ENCODE measurements at places on chromosomes 4 and X.

GRCh38 chr4:108107729-108108382 is 60.9 kb downstream of the LEF1 start:
- no peak for DNase-seq

DNA sequence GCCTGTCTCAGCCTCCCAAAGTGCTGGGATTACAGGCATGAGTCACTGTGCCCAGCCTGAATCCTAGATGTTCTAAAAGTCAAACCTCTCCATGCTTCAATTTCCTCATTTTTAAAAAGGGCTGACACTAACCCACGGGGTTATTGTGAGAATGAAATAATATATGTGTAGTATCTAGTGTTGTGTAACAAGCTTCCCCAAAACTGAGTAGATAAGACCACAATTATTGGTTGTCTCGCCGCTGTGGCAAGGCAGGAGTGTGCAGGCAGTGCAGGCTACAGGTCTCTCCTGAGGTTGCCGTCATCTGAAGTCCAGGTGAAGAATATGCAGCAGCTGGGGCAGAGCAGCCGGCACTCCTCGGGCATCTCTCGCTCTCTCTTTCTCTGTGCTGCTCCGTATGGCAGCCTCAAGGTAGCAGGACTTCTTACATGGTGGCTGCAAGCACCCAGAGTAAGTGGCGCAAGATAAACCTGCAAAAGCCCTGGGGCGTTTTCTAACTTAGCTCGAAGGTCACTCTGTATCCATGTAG is 30.9 kb downstream of the RAB33B start:
- no peak for DNase-seq

DNA sequence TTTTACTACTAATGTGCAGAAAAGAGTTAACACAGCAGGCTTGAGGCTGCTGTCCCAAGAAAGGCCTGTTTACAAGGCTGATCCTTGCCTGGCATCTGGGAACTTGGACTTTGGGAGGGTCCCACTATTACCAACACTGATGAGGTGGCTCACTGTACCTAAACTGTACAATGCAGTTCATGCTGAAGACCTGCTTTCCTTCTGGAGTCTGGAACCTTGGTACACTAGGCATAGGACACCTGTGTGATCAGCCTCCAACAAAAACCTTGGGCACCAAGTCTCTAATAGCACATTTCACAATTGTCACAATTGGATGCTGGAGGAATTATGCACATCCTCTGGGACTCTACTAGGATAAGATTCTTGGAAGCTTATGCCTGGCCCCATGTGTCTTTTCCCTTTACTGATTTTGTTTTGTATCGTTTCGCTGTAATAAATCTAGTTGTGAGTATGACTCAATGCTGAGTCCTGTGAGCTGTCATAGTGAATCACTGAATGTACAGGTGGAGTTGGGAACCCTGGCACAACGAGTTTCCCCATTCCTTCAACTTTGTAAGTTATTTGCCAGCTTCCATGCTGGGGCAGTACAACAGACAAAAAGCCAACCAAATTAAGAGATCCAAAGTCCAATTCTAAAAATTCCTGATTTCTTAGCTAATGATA is 45.9 kb downstream of the TEC start:
- no peak for DNase-seq

DNA sequence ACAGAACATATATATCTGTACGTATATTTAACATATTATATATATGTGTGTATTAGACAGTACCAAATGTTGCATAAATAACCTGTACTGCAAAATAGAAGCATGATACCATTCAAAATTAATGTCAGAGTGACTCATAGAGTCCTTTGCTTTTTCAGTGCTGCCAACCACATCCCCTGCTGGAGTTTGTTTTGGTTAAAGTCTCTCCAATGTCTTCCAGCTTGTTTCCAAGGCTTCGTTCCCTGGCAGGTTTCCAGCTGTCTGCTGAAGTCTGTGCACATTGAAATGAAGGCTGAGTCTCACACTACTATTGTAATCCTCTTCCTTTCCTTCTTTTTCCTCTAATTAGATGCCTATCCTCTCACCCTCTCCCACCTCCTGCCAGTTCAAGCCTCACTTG is 14.9 kb downstream of the NRK start:
- DNase-seq = no peak

DNA sequence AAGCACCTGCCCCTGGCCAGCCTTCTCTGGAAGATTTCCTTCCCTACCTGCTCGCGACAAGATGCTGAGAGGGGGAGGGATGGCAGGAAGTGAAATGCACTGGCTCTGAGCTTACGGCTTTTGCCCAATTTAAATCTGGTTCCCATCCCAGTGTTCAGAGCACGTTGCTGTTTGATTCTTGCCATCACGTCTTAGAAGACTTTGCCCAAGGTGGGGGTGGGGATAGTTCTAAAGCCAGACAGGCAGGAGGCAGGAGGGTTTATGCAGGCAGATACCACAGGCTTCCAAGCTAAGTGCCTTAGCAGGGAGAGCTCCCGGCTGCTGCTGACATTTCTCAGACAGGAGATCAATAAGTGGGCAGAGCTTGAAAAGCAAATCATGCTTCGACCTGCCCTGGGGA is 393.9 kb downstream of the MID1IP1 start:
- no peak for DNase-seq

DNA sequence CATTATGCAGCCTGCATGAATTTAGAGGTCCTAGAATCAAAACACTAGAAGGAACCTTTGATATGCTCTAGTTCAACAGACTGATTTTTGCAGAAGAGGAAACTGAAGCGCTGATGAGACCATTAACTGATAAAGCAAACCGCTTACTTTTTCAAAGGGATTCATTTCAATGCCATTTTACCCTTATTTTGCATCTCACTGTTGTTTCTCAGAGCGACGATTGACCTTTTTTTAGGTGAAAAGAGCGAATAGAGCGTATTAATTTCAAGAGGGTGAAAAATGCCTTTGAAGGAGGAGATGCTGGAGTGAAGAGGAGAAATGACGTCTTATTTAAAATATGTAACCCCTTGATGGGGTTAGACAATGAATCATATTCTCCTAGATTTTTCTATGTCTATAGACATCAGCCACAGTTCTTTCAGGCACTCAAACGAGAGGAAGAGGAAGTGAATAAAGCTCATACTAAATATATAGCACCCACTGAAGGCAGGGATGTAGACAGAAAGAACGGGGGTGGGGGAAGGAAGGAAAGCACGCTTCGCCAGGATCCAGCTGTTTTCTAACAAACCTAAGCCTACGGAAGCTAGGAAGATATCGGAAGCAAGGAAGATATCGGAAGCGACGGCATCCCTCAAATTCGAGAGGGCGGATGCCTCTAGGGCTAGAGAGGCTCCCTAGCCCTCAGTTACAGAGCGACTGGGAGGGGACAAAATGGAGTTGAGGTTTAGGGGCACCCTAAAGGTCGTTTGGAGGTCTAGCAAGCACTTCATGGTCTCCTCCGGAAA is 848 bp downstream of the ACSL4 start:
- no peak for DNase-seq

DNA sequence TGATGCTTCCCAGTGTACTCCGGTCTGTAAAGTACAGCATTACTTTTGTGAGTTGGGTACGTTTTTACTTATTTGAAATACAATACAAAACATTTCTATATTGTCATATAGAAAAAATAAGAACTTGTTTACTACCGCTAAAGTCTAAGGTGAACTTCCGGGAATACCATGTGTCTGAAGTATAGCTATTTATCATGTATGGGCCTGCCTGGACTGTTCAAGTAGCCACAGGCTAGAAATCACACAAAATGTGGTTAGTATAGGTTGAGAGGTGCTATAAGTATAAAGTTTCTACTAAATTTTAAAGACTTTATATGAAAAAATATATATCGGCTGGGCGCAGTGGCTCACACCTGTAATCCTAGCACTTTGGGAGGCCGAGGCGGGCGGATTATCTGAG is 152.3 kb downstream of the ARAP2 start:
- no peak for DNase-seq

- DNase-seq = no peak
Measured at GRCh38 chrX:22559506-22559905, 286.8 kb downstream of the CBLL2 start.

DNA sequence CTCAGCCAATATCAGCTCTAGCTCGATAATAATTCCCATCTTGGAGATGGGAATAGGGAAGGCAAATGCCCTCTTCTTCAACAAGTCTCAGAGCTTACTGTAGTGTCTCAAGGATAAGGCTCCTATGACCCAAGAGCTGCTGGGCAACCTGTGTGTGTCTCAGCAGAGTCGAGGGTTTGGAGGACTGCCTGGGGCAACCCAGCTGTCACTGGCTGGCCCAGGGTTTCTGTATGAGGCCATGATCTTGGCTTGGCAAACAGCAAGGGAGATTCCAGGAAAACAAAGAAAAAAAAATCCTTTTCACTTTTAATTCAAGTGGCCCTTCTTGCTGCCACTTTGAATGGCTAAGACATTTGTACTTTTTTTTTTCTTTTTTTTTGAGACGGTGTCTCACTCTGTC is 34.4 kb downstream of the TMSB4X start:
- no peak for DNase-seq

- DNase-seq = no peak
Measured at GRCh38 chr4:94399277-94399676, 52.5 kb upstream of the PDLIM5 start.

DNA sequence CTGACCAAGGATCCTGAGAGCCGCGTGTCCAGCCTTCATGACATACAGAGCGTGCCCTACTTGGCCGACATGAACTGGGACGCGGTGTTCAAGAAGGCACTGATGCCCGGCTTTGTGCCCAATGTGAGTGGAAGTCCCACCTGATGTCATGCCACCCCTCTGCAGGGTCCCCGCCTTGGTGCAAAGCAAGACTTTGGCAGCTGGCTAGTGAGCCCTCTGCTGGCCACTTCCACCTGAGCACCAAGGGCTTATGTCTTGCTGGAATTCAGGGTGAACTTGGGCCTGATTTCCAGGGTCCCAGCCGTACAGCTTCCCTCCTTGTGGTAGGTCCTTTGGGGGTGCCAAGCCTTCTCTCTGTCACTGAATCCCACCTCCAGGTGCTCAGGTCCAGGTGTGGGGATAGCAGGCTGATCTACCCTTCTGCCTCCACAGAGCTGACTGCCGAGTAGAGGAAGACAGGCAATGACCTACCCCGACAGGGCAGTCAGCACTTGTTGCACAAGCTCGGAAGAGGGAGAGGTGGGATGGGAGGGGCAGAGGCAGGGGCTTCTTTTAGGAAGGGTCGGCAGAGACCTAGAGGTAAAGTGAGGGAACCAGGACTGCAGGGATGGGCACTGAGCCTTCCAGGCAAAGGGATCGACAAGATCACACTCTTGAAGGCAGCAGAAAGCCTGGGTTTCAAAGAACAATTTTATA is 248.1 kb downstream of the EVC2 start:
- no peak for DNase-seq

DNA sequence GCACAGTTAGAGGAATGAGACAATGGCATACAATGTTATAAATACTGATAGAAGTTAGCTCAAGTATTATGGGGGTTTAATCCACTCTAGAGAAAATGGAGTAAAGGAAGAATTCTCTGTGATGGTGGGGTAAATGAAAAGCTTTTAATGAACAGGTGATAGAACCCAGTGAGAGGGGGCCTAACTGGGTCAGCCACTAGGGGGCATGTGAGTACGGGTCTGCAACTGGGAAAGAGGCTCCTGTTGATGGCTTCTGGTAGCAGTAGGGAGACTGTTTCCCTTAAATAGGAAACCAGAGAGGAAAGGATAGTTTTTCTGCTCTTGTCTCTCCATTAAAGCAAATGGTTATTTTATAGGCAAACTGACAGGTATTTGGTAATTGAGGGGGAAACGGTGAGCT is 132.8 kb upstream of the GPR101 start:
- peak; percentile 0 for DNase-seq

All from NCI-H1417 treated with DMSO at 0.1 percent for 48 hours (cell line).